Stimulated activated CD8-positive, alpha-beta memory T cell treated with anti-CD3 and anti-CD28 coated beads, Interleukin-4, amount 100 ng/mL, for 4 hours (primary cell): ENCODE measurements at places on chromosomes 13 and 19.

GRCh38 chr19:33376423-33376822 lies 2.9 kb downstream of the CEBPG start:
- DNase-seq: no peak

DNA sequence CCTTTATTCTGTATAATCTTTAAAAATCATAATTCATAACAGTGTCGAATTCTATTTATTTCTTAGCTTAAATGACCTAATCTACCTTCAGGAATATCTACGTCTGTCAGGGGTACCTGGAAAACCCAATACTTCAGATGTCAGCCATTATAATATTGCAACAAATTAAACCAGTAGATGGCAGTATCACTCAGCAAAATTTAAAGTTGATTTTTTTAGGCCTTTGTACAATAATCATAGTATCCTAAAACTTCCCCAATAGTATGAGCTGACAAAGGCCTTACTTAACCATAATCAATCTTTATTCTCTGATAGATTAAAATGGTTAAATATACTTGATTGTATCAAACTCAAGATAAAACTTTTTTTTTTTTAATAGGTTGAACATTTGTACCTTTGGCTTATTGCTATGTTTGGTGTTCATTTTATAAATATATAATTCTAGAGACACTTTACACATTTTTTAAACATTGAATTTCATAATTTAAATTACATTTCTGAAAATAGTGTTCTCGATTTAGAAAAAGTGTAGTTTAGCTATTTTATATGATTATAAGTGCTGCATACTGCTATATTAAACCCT lies 830.2 kb upstream of the SPRY2 start:
- DNase-seq: no peak

- DNase-seq: no peak
These were observed 24.4 kb upstream of the OR7C2 start for GRCh38 chr19:14916848-14917247.

DNA sequence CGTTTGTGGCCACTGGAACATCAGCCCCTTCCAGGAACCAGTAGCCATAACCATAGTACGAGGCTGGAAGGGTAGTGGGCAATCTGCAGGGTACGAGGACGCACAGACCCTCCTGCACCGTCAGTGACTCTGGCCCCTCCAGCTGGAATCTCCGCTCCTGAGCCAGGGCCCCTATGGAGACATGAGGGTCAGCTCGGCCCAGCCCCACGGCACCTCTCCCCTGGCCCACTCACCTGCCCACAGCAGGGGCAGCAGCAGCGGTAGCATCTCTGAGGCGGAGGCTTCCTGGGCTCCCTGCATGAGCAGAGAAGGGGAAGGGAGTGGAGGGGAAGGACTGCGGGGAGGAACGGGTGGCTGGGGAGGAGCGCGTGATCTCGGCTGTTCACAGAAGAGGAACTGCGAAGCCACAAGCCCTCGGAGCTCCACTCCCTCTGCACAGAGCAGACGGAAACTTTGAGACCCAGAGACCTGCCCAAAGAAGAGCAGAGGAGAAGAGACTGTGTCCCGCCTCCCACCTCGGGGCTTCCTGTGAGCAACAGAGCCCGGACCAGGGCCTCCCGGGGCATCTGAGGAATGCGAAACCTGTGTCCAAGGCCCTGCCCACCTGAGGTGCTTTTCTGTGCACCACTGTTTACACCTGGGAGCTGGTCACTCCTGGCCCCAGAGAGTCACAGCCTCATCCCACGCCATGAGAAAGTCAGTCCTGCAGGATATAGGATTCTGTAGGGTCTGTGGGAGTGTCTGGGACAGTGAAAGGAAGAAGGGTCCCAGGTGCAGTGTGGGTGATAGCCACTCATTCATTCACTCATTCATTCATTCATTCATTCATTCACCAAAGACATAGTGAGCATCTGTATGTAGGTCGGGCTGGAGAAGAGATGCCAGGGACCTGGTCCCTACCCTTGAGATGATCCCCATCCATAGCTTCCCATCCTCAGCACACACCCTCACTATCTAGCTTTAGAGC lies at the start of gene SIGLEC6:
Gene SIGLEC6 (minus strand): TSS at position 322 of the 967 bp plus-strand sequence. CDS start 22 bp downstream, at position 300.
- peak; percentile 32 for DNase-seq

GRCh38 chr19:7930765-7931164 lies 4.8 kb upstream of the CTXN1 start:
- no peak for DNase-seq
